ENCODE measurements at places on chromosomes 1 and 21.
A peak's percentile ranks its signal among the peaks of the same experiment; 100 is the strongest.

- DNase-seq, result no peak
Measured at GRCh38 chr1:99677416-99677815, 31.5 kb downstream of the PALMD start.

DNA sequence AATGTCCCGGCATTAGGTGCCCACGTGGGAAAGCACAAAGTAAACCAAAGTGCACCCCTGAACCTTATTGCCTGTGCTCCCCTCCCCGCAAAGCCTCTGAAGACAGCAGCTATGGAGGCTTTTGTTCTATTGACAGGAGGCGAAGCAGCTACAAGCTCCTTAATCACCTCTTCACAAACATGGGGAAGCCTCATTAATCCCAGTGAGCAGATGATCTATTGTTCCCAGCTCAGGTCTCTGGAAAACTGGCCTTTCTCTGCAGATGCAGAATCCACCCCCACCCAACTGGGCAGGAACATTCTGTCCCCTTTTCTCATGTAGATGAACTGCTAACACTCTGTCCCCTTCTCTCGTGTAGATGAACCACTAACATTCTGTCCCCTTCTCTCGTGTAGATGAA lies 190.5 kb upstream of the CSF3R start:
- no peak for DNase-seq

DNA sequence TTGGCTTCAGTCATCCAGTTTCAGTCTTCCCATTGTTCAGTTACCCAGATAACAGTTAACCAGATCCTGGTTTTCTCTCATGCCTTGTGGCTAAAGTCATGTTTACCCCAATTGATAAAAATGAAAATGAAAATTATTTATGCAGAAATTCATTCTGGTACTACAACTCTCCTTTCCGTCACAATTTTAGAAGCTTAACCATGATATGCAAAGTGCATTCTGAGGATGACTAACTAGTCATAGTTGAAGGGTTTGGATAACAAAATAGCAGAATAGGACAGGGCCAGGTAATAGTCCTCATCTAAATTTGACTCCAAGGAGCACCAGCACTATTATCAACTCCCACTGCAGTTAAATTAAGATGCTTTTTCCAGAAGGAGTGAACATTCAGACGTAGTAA lies 94.7 kb downstream of the NTMT2 start:
- no peak for DNase-seq

GRCh38 chr1:7651203-7651602 lies 119.9 kb upstream of the VAMP3 start:
- no peak for DNase-seq

- DNase-seq, result no peak
Measured at GRCh38 chr21:46091118-46091517, 6.8 kb upstream of the COL6A2 start.

- DNase-seq, result no peak
Measured at GRCh38 chr1:196302420-196302819, 305.8 kb downstream of the KCNT2 start.

GRCh38 chr1:207883104-207883651 lies 27.7 kb downstream of the CD34 start:
- DNase-seq, result no peak

- DNase-seq, result no peak
Measured at GRCh38 chr1:168621356-168621755, 45.0 kb downstream of the XCL1 start.

DNA sequence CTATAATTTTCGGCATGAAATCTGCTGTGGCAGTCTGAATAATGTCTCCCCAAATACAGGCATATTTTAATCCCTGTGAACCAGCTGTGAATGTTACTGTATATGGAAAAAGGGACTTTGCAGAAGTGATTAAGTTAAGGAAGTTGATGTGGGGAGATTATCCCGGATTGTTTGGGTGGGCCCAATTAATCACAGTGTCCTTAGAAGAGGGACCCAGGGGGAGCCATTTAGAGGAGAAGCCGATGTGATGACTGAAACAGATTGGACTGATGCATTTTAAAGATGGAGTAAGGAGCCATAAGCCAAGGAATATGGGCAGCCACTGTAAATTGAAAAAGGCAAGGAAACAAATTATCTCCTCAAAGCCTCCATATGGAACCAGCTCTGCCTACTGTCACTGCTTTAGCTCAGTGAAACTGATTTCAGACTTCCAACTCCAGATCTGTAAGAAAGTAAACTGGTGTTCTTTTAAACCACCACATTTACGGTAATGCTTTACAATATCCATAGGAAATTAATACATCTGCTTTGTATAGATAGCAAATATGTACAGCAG lies 61.1 kb upstream of the GPR88 start:
- no peak for DNase-seq

DNA sequence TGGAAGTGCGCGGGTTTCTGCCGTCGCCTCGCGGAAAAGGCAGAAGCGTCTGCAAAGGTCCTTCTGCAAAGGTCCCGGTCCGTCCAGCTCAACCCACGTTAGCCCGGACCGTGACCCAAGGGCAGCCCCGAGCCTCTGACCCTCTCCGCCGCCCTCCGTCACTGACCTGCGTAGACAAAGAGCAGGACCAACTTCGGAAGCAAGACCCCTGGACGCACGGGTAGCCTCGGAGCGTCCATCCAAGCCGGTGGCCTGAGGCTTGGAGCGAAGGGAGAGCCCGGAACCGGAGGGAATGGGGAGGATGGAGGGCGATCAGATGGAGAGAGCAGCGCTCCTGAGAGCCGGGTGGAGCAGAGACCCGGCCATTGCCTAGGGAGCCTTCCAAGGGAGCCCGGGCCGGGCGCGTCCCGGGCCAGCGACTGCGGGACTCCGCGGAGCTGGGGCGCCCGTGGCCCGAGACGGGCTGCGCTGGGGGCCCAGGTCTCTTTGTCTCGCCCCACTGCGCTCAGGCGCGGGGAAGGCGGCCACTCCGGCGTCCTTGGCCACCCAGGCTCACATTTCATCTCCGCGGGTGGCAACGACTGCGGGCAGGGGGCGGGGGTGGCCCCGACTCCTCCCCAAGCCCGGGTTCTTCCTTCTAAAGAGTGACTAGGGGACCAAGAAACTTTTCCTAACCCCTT lies at the start of gene CYYR1:
Gene CYYR1 (minus strand): TSS at position 585 of the 680 bp plus-strand sequence. CDS start 346 bp downstream, at position 239.
- no peak for DNase-seq

DNA sequence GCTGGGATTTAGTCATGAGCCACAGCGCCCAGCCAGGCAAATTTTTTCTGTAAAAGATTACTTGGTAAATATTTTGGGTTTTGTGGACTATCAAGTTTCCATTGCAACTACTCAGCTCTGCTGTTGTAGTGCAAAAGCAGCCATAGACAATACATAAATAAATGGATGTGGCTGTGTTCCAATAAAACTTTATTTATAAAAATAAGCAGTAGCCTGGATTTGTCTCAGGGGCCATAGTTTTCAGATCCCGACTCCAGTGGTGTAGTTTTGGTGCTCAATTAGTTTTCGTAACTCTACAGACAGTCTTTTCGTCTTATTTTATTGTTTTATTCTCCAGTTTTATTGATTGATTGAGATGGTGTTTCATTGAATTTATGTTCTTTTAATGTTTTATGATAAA lies 80.1 kb upstream of the IVNS1ABP start:
- DNase-seq, result no peak

- DNase-seq, result no peak
Measured at GRCh38 chr1:206480211-206480610, 9.9 kb downstream of the IKBKE start.

DNA sequence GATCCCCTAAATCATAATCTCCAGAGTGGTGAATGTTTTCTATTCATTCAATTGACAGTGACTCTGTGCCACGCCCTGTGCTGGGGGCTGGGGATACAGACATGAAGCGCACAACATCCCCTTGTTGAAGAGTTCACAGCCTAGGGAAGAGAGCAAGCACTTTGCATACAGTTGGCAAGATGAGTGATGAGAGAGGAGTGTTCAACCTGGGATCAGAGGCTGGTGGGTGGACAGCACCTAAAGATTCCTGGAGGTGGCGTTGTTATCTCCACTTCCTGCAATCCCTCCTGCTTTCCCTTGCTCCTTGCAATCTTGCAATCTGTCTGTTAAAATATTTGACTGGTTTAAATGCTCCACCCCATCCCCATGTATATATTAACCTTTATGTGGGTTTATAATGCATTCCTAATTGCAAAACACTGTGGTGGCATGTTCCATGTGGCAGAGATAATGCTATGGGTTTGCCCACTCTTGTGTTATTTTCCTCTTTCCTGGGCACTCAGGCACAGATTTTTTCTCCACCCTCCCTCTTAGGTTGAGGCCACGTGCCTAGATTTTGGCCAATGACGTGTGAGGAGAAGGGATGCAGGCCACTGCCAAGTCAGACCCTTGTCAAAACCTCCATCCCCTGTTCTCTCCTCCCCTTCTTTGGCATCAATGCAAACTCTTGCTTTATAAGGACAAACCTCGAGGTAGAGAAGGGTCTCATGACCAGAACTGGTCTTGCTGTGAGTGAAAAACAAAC lies 36.2 kb upstream of the GADD45A start:
- DNase-seq, result no peak

- DNase-seq, result no peak
Measured at GRCh38 chr1:210246447-210246846, 13.9 kb downstream of the SERTAD4 start.

GRCh38 chr21:9750341-9751086 lies 770.9 kb upstream of the TPTE start:
- DNase-seq, result no peak

DNA sequence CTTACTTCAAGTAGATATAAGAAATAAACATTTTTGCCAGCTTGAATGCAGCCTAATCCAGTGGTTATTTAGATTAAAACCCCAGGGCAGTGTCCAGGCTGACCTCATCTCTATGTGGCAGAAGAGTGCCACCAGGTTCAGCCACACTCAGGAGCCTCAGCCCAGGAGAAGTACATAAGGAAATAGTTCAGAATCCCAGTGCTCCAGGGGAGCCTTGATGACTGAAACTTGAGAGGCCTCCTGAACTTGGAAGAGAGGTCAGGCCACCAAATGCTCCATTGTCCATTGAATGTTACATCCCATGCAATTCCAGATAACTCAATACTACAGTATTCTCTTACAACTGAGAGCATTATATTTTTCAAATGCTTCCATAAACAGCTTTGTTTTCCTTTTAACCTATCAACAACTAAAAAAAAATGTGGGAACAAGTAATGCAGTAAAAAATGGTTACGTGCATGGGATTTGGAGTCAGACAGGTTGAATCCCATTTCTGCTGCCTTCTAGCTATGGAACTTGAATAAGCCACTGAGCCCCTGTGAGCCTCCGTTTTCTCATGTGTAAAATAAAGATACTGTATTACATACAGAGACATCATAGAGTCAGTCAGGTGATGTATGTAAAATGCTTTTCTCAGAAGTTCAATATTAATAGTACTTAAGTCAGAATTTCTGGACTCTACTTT lies 248.0 kb downstream of the PLPP3 start:
- DNase-seq, result no peak

DNA sequence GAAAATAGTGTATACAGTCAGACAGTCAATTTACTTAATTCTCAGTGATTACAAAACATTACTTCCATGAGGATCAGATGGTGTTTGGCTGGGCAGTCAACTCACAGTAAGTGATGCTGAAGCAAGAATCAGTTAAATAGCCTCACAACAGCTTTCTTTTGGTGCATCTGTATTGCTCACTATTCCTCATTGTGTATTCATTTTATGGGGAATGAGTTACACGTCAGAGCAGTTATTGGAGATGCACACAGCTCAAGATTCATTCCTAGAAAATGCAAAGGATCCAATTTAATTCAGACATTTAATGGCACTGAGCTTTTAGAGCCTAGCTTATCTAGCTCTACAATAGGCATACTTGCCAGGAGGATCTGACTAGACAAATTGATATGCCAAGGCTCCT lies 150.6 kb downstream of the HS2ST1 start:
- DNase-seq, result no peak

DNA sequence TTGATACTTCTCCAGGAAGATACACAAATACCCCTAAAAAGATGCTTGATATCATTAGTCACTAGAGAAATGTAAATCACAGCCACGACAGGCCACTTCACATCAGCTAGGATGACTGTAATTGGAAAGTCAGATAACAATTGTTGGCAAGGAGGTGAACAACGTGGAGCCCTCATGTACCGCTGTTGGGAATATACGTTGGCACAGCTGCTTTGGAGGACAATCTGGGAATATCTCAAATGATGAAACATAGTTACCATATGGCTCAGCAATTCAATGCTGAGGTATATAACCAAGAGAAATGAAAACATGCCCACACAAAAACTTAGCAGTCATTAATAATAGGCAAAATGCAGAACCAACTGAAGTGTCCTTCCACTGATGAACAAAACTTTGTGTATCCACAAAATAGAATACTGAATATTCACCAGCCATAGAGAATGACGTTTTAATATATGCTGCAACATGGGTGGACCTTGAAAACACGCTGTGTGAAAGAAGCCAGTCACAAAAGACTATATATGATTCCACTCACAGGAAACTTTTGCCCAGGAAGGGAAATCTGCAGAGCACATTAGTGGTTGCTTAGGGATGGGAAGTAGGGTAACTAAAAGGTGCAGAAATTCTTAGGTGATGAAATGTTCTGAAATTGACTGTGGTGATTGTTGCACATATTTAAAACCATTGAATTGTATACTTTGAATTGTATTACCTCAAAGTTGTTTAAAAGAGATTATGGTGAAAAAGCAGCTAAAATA lies 95.4 kb downstream of the AHCTF1 start:
- DNase-seq, result no peak

GRCh38 chr1:201261771-201262547 lies 21.3 kb upstream of the PKP1 start:
- DNase-seq, result no peak

- peak; percentile 16 for DNase-seq
Measured at GRCh38 chr1:241551759-241552638, 19.8 kb downstream of the KMO start.

- no peak for DNase-seq
Measured at GRCh38 chr1:209404577-209404976, 178.9 kb upstream of the CAMK1G start.

DNA sequence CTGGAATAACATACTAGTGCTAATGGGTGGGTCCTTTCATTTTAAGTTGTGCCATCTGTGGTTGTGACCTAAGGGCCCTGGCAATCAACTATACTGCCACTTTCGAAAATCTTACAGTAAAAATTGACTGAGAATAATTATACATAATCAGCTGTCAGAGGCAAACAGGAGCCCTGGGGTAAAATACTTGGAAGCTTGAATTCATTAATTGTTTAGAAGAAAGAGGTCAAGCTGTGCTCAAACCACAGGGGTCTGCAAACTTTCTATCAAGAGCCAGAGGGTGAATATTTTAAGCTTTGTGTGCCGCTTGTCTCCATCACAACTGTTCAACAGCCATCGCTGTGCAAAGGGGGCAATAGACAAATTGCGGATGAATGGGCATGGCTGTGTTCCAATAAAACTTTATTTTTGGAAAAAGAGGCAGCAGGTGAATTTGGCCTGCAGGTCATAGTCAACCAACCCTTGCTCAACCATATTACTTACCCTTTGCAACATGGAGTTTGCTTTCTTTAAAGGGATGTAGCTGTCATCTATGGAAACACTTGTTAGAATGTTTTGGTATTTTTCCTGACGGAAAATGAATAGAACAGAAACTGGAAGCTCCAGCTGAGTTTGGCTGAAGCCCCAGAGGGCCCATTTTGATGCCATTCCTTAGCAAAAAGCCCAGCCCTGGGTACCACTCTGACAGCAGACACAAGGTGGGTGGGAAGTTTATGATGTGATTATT lies 35.7 kb upstream of the USP1 start:
- DNase-seq, result no peak

Data from T-cell (primary cell).